Esophagus squamous epithelium (tissue), 5 donors: ENCODE measurements at places on chromosomes 5 and 9.

- DNase-seq: no peak
Observed at GRCh38 chr5:89445106-89445745, 562.2 kb upstream of the MEF2C start.

GRCh38 chr9:127686461-127687393 is 20.1 kb upstream of the CFAP157 start:
- DNase-seq: no peak

DNA sequence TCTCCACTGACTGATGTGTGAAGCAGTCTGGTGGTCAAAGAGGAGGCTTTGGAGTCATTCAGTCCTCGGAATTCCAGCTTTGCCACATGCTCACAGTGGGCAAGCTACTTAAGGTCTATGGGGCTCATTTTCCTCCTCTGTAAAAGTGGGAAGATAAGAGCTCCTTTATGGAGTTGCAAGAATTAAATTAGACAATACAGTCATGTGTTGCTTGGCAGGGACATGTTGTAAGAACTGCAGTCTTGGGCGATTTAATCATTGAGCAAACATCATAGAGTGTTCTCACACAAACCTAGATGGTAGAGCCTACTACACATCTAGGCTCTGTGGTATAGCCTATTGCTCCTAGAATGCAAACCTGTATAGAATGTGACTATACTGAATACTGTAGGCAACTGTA is 253.9 kb downstream of the SH3GL2 start:
- no peak for DNase-seq

GRCh38 chr5:1544294-1544961 is 20.7 kb upstream of the LPCAT1 start:
- DNase-seq: no peak

DNA sequence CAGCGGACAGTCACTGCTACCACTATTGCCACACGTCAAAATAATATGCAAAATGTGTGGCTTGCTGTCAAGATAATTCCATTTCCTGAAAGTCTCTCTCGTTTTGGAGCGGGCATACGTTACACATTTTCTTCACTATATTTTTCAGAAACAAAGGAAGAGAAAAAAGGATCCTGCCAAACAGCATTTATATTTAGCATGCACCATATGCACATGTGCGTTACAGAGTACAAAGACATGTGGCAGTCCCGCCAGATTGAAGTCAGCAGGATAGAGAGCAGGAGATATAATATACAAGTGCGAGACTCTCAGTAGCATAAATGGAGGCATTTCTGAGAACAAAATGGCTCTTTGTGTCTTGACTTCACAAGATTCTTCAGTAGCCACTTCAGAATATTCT is 221.6 kb upstream of the KIF2A start:
- no peak for DNase-seq

GRCh38 chr5:116914869-116915504 is 340.4 kb upstream of the SEMA6A start:
- DNase-seq: no peak

GRCh38 chr9:69673311-69673640 is 1.1 kb upstream of the APBA1 start:
- DNase-seq: no peak

DNA sequence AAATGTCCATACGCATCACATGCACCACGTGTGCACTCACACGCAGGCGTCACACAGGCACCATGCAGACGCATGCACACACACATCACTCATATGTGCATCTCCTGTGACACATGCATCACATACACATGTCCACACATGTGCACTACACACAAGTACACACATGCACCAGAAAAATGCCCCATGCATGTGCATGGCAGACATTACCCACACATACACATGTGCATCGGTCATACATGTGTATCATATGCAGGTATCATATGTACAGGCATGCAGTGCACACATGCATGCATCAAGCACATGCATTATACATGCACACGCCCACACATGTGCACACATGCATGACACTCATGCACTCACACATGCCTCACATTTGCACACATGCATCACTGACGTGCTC is 26.1 kb downstream of the ADAMTS2 start:
- DNase-seq: no peak

DNA sequence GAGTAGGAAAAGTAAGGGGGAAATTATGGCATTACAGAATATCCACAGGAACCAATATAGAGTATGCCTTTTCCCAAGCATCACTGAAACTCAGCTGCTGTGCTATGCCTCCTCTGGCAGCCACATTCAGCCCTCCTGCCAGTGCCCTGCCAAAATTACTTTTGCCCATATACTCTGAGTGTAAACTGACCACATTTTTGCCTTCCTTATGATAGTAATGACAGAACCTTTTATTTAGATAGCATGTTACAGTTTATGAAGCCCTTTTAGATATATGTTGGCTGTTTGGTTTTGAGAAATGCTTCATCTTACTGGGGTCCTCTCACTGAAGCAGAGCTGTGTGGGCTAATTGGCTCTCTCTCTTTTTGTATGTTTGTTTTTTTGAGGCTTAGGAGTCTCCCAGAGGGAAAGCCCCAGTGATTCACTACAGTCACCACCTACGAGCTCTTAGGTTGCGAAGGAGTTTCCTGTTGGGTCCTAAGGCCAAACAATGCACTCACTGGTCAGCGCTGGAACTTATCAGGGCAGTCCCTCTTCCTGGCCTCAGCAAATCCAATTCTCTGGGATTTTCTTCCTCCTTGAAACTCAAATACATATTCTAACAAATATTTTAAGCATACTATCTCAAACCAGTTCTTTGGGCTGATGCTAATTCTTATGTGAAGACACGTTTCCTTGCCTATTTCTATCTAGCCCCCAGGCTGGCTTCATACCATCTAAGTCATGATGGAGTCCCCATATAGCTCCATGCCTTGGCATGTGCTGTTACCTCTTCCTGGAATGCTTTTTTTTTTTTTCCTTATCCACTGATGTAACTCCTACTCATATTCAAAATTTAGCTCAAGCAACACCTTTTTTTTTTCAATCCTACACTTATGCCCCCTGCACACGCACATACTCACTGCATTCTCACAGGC is 3.7 kb downstream of the PHF24 start:
- no peak for DNase-seq

GRCh38 chr5:5409151-5409810 is 13.2 kb upstream of the ICE1 start:
- DNase-seq: no peak

GRCh38 chr5:14890846-14891245 is 19.3 kb upstream of the ANKH start:
- DNase-seq: no peak

DNA sequence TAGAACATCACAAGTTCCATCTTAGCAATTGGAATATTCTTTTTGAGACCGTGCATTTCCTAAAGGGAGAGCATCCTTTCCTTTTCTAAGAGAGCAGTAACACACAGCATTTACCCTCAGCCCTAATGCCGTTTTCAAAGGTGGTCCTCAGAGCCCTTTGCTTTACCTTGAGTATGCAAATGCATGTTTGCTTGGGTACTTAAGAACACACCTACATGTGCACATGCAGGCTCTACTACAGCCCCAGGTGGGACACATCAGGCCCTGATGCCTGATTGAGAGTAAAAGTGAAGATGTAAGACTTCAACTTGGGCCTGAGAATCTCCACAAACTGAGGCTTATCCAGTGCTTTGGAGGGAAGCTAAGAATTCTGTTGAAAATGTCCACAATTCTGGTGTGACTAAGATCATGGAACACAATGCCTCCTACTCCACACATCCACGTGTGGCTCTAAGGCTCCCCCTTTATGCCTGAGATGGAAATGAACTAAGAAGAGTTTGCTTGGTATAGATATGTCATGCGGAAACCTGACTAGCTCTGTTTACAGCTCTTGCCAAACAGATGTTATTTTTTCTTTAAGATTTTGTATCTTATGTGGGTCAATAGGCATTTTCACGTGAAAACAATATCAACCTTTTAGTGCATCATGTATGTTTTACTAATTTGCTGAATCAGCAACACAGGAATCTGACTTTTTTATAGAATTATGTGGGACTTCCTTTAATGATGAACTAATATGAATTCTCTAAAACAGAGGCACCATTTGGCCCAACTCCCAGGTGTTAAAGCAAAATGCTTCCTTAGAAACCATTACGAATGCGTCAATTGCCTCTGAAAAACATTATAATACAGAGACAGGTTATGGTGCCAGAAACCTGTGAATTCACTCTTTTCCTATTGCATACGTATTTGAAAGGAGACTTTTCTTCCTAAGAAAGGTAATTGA is 48.9 kb upstream of the SLC2A8 start:
- DNase-seq: no peak

DNA sequence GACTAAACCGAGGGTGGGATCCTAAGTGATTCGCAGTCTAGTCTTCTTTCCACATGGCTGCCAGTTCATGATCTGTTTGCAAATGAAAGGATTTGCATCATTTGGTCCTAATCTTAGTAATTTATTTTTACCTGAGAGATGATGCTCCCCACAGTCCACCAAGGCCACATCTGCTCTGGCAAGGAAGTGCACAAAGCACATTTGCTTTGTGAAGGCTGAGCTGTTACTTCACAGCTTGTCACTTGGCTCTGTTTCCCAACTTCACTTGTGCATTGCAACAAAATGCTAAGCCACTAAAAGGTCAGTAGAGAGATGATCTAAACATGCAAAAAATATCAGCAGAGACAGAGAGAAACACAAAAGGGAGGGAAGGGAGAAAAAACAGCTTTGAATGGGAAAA is 128.5 kb upstream of the VLDLR start:
- no peak for DNase-seq

- DNase-seq: no peak
Observed at GRCh38 chr9:69970001-69970533, 73.6 kb upstream of the MAMDC2 start.
